ENCODE measurements at places on chromosomes 11 and 22.

DNA sequence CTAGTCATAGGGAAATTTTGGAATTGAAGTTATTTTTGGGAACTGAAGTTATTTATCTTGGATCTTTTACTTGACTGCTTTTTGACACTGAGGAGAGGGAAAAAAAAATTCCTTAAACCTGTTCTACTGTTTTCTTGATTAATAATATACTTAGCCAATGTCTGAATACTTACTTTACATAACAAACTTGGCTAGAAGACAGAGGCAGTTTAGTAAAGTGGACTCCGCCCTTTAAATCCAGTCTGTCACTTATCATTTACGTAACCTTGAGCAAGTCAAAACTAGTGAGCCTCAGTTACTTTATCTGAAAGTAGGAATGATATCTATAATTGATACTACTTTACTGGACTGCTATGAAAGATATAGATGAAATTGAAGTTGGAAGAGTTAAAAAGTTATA, 19.5 kb downstream of the CTSC start:
- DNase-seq, result no peak

- DNase-seq, result no peak
These were observed 437 bp downstream of the SLC43A3 start for GRCh38 chr11:57426439-57426928.

DNA sequence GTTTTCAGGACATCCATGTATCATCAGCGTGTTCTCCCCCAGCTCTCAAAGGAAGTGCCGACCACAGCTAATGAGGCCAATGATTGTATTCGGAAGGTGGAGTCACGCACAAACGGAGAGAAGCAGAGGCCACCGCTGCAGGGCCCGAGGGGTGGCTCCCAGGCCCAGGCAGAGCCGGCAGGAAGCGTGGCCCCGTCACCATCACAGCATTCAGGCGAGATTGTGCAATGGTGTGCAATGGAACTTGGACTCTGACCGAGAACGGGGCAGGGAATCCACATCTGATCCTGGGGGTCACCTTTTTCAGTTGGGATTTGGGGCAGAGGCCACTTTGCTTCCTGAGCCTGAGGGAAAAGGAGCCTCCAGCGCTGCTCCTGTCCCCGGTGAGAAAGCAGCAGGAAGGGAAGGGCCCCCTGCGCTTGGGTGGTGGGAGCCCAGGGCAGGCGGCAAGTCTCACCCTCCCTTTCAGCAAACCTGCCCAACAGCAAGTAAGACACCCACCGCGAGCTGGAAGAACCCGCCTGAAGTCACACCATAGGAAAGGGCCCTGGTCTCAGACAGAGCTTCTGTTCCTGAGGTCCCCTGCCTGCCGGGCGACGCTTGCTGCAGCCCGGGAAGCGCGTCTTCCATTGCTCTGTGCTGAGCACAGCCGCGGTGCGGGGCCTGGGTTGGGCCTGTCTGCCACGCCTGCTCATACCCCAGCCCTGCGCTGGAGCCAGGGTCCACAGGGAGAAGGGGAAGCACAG, 1430.7 kb downstream of the BRD1 start:
- no peak for DNase-seq

GRCh38 chr11:134202661-134203060, 21.1 kb downstream of the NCAPD3 start:
- DNase-seq, result no peak
